ENCODE measurements at places on chromosomes 1 and 21.

GRCh38 chr1:210536254-210536961 is 207.7 kb downstream of the HHAT start:
- no peak for DNase-seq

DNA sequence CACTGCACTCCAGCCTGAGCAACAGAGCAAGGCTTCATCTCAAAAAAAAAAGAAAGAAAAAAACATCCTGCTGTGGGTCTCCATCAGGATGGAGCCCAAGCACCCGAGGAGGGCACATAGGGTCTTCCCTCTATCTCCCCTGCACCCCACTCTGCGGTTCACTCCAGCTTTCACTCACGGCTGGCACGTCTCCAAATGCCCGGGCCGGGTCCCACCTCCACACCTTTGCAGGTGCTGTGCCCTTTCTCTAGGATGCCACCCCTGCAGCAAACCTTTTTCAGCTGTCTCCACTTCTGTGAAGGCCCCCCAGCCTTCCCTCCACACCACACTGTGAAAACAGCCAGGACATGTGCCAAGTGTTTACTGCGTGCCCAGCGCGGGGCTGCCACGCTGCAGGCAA is 22.4 kb upstream of the DDOST start:
- no peak for DNase-seq

DNA sequence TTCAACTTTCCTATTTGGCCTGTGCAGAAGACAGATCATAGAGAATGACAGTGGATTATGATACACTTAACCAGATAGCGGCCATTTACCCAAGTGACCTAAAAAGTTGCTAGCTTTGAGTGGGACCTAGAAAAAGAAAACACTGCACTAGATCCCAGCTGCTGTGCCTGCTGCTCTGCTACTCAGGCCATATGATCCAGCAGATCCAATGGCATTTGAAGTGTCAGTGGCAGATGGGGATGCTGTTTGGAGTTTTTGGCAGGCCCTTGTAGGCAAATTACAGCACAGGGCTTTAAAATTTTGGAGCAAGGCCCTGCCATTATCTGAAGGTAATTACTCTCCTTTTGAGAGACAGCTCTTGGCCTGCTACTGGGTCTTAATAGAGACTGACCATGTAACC is 74.0 kb upstream of the KCNE2 start:
- no peak for DNase-seq

- peak; percentile 93 for DNase-seq
Measured at GRCh38 chr1:240244968-240245628, 153.4 kb downstream of the FMN2 start.

GRCh38 chr21:15744926-15745325 is 15.1 kb downstream of the USP25 start:
- DNase-seq = no peak

- DNase-seq = peak; percentile 98
Measured at GRCh38 chr1:198935306-198935921, 296.6 kb downstream of the PTPRC start.

- no peak for DNase-seq
Measured at GRCh38 chr1:213457186-213457585, 406.1 kb downstream of the RPS6KC1 start.

DNA sequence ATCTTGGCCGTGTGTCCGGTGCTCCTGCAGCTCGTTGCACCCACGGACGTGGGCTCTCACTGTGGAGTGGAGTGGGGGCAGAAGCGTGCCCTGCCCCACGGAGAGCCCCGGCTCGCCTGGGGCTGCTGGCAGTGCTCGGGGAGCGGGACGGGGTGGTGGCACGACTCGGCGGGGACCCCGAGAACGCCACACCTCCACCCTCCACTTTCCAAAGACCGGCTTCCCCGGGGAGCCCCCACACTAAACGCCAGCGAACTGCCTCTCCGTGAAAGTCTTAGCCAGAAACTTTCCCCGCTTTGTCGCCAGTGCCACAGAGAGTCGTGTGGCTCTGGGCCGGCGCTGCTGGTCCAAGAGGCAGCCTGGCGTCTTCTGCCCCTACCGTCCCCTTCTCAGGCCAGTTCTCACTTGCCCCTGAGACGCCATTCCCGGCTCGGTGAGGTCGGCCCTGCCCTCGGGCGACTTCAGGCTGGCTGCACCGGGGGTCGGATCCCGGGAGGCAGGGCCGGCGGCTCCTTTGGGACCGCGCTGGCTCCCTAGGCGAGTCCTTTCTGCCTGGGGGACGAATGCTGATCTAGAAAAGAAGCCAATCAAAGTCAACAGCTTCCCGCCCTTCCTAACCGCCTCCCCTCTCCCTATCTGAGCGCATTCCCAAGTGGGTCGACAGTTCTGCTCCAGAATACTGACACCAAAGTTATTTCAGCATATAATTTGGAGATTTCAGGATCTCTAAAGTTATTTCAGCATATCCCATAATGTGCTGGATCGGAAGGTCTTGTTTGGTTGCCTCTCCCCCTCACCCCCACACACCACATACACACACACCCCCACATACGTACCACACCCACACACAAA is 2.6 kb upstream of the SAMD13 start:
- peak; percentile 5 for DNase-seq

DNA sequence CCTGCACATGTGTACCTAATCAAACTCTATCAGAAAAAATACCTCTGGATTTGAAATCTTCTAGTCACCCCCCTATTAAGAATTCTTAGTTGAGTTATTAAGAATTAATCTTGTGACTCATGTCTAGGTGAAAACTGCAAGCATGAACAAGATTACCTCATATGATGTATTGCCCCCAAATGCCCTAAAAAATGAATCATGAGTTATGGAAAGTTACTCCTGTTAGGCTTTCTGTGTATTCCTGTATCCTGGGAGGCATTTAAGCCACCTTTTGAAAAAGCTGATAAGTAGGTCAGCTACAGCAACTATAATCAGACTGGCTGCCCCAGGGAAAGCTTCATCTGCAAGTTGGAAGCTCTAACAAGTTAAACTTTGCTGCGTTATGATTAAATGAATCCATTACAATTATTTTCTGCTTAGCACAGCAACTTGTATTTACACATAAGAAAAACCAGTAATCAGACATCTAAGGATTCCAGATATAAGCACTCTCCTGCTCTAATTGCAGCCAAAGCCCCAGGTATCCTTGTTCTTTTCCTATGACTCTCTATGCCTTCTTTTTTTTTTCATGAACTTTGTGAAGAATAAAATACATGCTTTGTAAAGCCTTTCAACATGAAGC is 147.7 kb downstream of the NTPCR start:
- DNase-seq = peak; percentile 57

- peak; percentile 45 for DNase-seq
Measured at GRCh38 chr21:29332461-29333362, 34.0 kb downstream of the BACH1 start.

GRCh38 chr1:14713077-14713476 is 114.6 kb downstream of the KAZN start:
- DNase-seq = no peak

- DNase-seq = no peak
Measured at GRCh38 chr21:25560271-25560685, 47.0 kb downstream of the MRPL39 start.

GRCh38 chr1:18997508-18997907 is 41.0 kb upstream of the IFFO2 start:
- no peak for DNase-seq

GRCh38 chr1:17355898-17356297 is 16.1 kb upstream of the PADI6 start:
- DNase-seq = no peak

GRCh38 chr1:111513410-111514020 is 10.1 kb upstream of the ADORA3 start:
- no peak for DNase-seq

GRCh38 chr1:160094291-160094625 is 4.2 kb downstream of the IGSF8 start:
- no peak for DNase-seq

DNA sequence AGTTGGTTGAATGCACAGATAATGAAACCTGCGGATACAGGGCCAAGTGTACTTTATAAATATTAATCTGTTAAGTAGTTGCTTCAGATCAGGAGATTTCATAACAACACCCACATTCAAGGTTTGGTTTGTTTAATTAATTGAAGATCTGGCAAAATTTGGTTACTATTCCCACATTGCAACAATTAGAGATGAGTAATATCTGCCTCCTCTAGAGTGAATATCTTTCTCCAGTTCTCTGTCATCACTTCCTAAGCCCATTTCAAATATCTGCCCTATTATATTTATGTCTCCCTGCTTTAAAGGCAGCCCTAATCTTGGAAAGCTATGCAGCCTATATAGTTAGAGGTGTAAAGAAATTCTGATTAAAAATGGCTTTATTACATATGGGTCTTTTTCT is 61.4 kb downstream of the PPP2R5A start:
- peak; percentile 51 for DNase-seq

- peak; percentile 62 for DNase-seq
Measured at GRCh38 chr1:235093696-235094592, 34.7 kb downstream of the TOMM20 start.

DNA sequence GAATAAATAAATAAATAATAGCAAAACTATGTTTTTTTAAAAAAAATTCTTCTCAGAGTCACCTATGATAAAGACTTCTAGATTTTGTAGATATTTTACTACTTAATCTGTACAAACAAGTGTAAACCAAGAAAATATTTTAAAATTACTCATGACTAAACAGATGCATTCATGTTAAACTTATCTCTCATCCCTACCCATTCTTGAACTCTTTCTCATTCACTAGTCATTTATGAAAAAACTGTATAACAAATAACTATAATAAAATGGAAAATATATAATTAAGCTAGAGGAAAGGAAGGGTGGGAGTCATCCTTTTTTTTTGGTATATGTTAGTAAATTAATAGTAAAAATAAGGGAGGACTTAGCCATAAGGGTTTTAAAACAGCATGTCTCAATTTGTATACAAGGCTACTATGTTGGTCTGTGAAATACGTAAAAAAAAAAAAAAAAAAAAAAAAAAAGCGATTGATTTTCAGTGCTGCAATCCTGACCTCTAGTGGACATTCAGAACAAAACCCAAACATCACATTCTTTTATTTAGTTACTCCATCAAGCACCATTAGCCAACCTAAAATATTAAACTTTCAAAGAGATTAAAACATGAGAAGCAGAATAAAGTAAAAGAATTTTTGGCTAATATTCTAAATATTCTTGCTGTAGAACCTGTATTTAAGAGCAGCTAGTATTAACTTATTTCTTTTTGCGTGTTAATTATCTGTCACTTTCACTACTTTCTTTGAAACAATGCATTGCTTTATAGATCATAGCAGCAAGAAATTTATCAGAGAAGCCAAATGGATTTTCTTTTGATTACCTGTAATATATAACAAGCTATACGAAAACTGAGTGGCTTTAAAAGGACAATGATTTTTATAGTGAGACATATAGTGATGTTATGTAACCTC is 255.8 kb upstream of the CACYBP start:
- DNase-seq = peak; percentile 39

DNA sequence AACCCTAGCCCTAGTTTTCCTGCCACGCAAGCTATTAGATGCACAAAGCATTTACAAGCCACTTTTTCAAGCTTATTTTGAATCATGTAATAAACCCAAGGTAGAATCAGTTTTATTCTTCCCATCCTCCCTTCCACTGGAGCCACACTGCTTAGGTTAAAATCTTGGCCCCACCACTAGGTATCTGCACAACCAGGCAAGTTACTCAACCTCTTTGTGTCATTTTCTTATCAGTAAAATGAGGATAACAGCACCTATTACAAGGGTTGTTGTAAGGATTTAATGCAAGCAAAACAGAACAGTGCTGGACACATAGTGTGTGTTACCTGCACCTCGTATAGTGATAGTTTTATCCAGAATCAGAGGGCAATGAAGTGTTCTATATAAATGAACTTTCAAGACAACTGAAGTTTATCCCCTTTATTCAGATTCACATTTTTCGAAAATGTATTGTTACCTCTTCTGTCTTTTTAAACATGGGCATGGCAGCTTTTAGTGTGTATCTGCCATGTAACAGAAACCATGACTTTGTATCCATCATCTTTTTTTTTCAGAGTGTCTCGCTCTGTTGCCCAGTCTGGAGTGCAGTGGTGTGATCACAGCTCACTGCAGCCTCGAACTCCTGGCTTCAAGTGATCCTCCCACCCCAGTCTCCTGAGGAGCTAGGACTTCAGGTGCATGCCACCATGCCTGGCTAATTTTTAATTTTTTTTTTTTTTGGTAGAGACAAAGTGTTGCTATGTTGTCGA is 17.2 kb upstream of the TTC39A start:
- DNase-seq = no peak

GRCh38 chr21:42386034-42386591 is 9.7 kb downstream of the TMPRSS3 start:
- DNase-seq = no peak

GRCh38 chr1:18727956-18728355 is 97.3 kb downstream of the PAX7 start:
- no peak for DNase-seq
